Activated T-helper 2 cell treated with anti-CD3 and anti-CD28 coated beads, Interferon-gamma antibody, Interleukin-2, Interleukin-4, amounts not matched to agents 10 μg/mL and 5 μg/mL and 100 μg/mL, durations not matched to agents 14 hours and 24 hours and 36 hours (primary cell): ENCODE measurements at places on chromosomes 16 and 17. TPM values are rescaled to one million over a fixed set of nuclear protein-coding genes. Genes with fewer than 3 reads are reported as not detected.

CFAP119 gene
- 2.3 and 2.8 TPM in 2 replicates for total RNA-seq

DNA sequence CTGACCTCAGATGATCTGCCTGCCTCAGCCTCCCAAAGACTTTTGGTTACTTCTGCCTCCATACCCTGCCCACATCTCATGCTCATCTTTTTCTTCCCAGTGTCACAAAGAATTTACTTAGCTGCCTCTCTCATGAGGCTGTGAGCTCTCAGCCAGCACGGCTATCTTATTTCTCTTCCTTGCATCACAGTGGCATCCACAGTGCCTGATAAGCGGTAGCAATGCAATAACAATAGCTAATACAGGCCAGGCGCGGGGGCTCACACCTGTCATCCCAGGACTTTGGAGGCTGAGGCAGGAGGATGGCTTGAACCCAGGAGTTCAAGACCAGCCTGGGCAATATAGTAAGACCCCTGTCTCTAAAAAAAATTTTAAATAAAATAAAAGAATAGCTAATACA, 15.5 kb upstream of the MARVELD3 start:
- peaks cover 15% of the 10 kb centered on the region for H3K27me3 ChIP-seq
- H3K27ac ChIP-seq, result no peak overlapping the region
- H3K36me3 ChIP-seq, result no peaks in the 10 kb centered on the region
- no peak overlapping the region for H3K4me3 ChIP-seq

CTRB2 gene
- total RNA-seq, result not detected in 2 replicates

TEKT5 gene
- total RNA-seq, result not detected in 2 replicates

- no peaks in the 10 kb centered on the region for H3K36me3 ChIP-seq
- H3K4me1 ChIP-seq, result no peaks in the 10 kb centered on the region
- H3K27ac ChIP-seq, result no peak overlapping the region
- no peaks in the 10 kb centered on the region for H3K27me3 ChIP-seq
- no peak for DNase-seq
- no peak overlapping the region for H3K4me3 ChIP-seq
These were observed 49.9 kb downstream of the TMEM235 start for GRCh38 chr17:78281249-78281845.

DNA sequence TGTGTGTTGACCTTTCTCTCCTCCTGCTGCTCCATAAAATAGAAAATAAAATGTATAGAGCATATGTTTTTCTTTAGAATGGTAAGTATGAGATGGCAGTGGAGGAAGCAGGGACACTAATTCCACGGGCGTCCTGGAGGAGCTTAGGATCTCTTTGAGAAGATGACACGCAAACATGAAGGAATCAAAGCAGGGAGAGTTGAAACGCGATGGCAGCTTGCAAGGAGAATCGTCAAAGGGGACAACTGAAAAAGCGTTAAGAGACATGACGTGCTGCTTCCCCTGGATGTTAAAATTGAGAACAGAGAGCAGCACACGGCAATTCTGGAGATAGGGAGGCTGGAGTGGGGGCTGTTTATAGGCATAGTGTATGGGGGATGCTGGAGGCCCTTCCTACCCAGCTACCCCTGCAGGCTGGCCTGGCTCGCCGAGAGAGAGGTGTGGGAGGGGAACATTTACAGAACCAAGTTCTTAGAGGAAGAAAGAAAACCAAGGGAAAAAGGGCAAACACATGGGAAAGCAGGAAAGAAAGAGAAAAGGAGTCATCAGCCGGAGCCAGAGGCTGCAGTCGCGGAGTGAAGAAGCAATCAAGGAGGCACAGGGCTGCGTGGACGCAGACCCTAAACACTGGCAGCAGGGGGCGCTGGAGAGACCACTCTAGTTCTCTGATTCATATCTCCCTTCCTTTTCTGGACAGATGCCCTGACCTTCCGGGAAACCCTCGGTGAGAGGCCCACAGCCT, 55.8 kb downstream of the MYH13 start:
- H3K36me3 ChIP-seq, result no peaks in the 10 kb centered on the region
- H3K4me1 ChIP-seq, result peaks cover 9% of the 10 kb centered on the region
- no peak overlapping the region for H3K4me3 ChIP-seq

KRTAP1-5 gene
- not detected in 2 replicates for total RNA-seq

DNA sequence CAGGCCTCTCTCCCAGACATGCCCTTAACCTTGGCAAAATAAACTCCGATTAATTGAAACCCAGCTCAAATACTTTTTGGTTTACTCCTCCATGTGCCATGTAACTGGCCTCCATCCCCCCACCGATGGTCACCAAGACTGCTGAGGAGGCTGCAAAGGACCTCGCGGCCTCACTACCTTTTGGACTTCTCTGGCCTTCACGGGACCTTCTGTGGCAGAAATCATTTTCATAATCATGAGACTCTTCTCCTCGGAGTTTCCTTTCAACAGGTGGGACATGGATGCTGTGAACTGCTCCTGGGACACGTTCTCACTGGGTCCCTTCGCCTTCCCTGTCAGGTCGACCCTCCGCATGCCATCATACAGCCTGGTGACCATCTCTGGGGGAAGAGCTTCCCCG, 9.0 kb downstream of the MEAK7 start:
- no peak overlapping the region for H3K27ac ChIP-seq
- H3K4me1 ChIP-seq, result no peaks in the 10 kb centered on the region
- no peak for DNase-seq
- no peaks in the 10 kb centered on the region for H3K27me3 ChIP-seq

GRCh38 chr16:31108794-31109558, 790 bp downstream of the BCKDK start:
- DNase-seq, result no peak
- no peaks in the 10 kb centered on the region for H3K27me3 ChIP-seq
- H3K36me3 ChIP-seq, result peaks cover 38% of the 10 kb centered on the region
- peak overlapping the region; percentile 84 for H3K4me3 ChIP-seq
- peaks cover 21% of the 10 kb centered on the region for H3K4me1 ChIP-seq
- H3K27ac ChIP-seq, result no peak overlapping the region

DNA sequence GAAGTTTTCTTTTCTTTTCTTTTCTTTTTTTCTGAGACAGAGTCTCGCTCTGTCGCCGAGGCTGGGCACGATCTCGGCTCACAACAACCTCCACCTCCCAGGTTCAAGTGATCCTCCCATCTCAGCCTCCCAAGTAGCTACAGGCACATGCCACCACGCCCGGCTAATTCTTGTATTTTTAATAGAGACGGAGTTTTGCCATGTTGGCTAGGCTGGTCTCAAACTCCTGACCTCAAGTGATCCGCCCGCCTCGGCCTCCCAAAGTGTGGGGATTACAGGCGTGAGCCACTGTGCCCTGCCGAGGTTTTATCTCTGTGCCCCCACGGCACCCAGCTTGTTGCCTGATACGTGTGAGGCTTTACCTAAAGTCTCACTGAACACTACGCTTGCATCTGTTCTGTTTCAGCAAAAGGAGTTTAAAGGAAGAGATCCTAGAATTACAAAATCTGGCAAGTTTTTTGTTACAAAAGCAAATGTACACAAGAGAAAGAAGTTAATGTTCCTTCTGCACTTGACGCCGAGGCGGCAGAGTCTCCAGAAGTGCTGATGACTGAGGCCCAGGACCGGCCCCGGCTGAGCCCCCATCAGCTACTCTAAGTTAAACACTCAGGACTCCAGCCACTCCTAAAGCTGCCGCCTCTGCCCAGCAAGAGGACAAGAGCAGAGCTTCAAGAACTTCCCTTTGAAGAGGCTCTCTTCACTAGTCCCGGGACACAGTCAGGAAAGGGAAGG, 9.2 kb downstream of the ABCA3 start:
- no peaks in the 10 kb centered on the region for H3K36me3 ChIP-seq
- H3K27me3 ChIP-seq, result peaks cover 6% of the 10 kb centered on the region
- no peaks in the 10 kb centered on the region for H3K4me1 ChIP-seq
- H3K4me3 ChIP-seq, result no peak overlapping the region
- no peak overlapping the region for H3K27ac ChIP-seq

GRCh38 chr17:82734987-82735866, at the start of gene FN3K:
Gene FN3K, plus strand, starts transcription at chr17:82735615. Its CDS starts 22 bp downstream, at chr17:82735637.
- peaks cover 43% of the 10 kb centered on the region for H3K36me3 ChIP-seq
- H3K27ac ChIP-seq, result no peak within 1 kb of the TSS
- H3K4me1 ChIP-seq, result no peaks in the 10 kb centered on the region
- no peaks in the 10 kb centered on the region for H3K27me3 ChIP-seq
- DNase-seq, result no peak

GRCh38 chr16:85528528-85529387, 84.4 kb upstream of the GSE1 start:
- peaks cover 2% of the 10 kb centered on the region for H3K27me3 ChIP-seq
- H3K36me3 ChIP-seq, result no peaks in the 10 kb centered on the region
- H3K4me3 ChIP-seq, result no peak overlapping the region
- no peak overlapping the region for H3K27ac ChIP-seq

TBX21 gene
- total RNA-seq, result 40.4 and 40.6 TPM in 2 replicates

OR1A1 gene
- not detected in 2 replicates for total RNA-seq

DNA sequence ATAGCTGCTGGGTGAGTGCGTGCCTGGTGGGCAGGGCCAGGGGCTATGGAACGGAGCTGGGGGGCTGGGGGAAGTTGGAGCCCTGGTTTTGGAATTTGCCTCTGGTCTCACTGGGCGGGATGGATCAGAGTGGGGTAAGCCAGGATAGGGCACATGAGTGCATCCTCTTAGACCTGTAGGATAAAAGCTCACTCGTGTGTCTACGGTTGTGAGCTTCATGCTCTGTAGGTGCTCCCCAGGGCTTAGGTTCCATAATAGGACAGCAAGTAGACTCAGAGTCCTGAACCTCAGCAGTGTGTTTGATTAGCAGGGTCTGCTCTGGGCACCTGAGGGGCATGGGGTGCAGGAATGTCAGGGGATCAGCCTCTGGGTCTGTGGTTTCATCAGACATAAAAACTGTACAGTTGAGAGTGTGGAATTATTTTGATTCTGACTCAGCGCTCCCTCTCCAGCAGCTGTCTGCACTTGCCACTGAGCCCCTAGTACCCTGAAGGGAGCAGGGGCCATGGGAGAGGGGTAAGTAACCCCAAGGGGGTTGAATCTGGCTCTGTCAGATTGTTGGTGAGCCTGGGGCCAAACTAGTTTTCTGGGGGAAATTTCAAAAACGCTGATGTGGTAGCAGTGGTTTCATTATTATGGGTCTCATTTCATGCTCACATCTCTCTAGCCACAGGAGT, 84.2 kb upstream of the LGALS9 start:
- DNase-seq, result no peak
- peaks cover 61% of the 10 kb centered on the region for H3K4me1 ChIP-seq
- peaks cover 13% of the 10 kb centered on the region for H3K36me3 ChIP-seq
- H3K27me3 ChIP-seq, result peaks cover 2% of the 10 kb centered on the region

DNA sequence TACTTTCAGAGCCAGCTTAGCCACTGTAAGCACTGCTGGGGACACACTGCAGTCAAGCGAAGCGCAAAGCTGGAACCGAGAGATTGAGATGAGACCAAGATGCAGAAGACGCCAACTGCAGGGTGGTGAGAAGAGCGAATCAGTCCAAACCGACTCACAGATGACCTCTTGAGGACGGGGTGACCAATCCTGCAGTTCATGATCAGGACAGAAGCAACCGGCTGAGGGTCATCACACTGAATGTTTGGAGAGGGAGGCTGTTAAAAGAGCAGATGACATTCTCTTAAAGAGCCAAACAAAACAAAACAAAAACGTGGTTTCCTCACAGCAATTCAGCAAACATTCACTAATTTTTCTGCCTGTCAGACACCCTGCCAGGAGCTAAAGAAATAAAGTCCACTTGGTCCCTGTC, 8.5 kb downstream of the HASPIN start:
- H3K27ac ChIP-seq, result no peak overlapping the region
- no peak for DNase-seq
- H3K27me3 ChIP-seq, result peaks cover 3% of the 10 kb centered on the region
- peaks cover 8% of the 10 kb centered on the region for H3K4me1 ChIP-seq
- peaks cover 16% of the 10 kb centered on the region for H3K36me3 ChIP-seq
- no peak overlapping the region for H3K4me3 ChIP-seq

GRCh38 chr16:2388875-2389433, 40.3 kb upstream of the CCNF start:
- H3K27ac ChIP-seq, result no peak overlapping the region
- H3K27me3 ChIP-seq, result peaks cover 6% of the 10 kb centered on the region
- H3K36me3 ChIP-seq, result no peaks in the 10 kb centered on the region
- no peak overlapping the region for H3K4me3 ChIP-seq
- no peak for DNase-seq

DNA sequence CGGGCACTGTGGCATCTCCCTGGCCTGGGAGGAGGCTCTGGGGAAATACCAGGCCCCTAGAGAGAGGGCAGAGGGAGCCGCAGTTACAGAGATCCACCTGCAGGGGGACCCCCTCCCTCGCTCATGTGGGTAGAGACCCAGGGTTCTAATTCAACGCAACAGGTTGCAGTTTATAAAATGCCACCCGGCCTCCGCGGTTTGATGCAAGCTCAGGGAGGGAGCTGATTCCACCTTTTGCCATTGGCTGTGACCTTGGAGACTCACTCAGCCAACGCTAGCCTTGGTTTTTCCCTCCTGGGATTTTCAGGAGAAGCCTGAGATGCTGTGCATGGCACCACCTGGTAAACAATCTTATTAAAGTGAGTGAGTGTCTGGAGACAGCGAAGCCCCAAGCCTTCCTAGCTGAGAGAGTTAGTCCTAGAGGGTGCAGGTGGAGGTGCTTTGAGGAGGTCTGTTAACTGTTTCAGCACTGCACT, 12.1 kb downstream of the TTLL6 start:
- H3K27me3 ChIP-seq, result peaks cover 24% of the 10 kb centered on the region
- DNase-seq, result peak; percentile 57
- H3K4me3 ChIP-seq, result no peak overlapping the region
- H3K27ac ChIP-seq, result no peak overlapping the region
- no peaks in the 10 kb centered on the region for H3K36me3 ChIP-seq
- H3K4me1 ChIP-seq, result no peaks in the 10 kb centered on the region

GRCh38 chr16:66468321-66468965, 41.3 kb downstream of the BEAN1 start:
- H3K4me3 ChIP-seq, result no peak overlapping the region
- no peaks in the 10 kb centered on the region for H3K4me1 ChIP-seq
- peaks cover 18% of the 10 kb centered on the region for H3K27me3 ChIP-seq
- no peak for DNase-seq
- no peak overlapping the region for H3K27ac ChIP-seq

CHST6 gene
- total RNA-seq, result not detected in 2 replicates

RSAD1 gene
- 56.8 and 59.0 TPM in 2 replicates for total RNA-seq

SPIRE2 gene
- total RNA-seq, result 1.9 and 2.7 TPM in 2 replicates

GRCh38 chr17:33667052-33667509, 374.0 kb upstream of the ASIC2 start:
- H3K27me3 ChIP-seq, result peaks cover 44% of the 10 kb centered on the region
- H3K36me3 ChIP-seq, result no peaks in the 10 kb centered on the region
- peak; percentile 16 for DNase-seq

DNA sequence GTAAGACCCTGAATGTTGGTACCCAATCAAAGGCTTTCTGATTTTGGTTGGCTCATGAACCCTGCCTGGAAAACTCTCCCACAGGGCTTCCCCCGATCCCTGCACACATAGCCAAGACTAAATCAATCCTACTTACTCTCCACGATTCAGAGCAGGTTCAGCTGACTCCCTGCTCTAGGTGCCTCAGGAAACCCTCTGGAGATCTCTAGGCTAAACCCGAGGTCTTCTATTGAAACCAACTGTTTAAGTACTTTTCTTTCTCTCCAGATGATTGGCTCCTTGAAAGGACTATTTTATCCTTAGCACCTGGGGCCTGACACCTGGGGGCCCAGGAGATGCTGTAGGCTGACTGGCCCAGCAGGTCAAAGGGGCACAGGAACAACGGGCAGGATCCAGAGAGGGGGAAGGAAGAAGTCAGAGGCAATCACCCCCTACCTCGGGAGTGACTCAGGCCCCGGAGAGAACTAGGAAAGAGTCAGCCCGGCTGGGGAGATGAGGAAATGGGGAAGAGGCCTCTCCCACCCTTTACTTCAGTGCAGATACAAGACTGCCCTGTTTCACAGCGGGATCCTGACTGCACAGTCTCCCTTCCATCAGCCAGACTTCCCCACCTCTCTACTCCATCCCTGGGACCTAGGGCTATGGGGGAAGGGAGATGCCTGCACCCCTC, 2.0 kb downstream of the TBC1D10B start:
- no peaks in the 10 kb centered on the region for H3K27me3 ChIP-seq
- H3K4me3 ChIP-seq, result peak overlapping the region; percentile 87
- DNase-seq, result no peak
- peak overlapping the region; percentile 26 for H3K27ac ChIP-seq

LYZL6 gene
- not detected in 2 replicates for total RNA-seq

CIBAR2 gene
- total RNA-seq, result not detected in 2 replicates
